NCI-H1092 treated with DMSO at 0.1 percent for 48 hours (cell line): ENCODE measurements at places on chromosomes 6 and 20.

DNA sequence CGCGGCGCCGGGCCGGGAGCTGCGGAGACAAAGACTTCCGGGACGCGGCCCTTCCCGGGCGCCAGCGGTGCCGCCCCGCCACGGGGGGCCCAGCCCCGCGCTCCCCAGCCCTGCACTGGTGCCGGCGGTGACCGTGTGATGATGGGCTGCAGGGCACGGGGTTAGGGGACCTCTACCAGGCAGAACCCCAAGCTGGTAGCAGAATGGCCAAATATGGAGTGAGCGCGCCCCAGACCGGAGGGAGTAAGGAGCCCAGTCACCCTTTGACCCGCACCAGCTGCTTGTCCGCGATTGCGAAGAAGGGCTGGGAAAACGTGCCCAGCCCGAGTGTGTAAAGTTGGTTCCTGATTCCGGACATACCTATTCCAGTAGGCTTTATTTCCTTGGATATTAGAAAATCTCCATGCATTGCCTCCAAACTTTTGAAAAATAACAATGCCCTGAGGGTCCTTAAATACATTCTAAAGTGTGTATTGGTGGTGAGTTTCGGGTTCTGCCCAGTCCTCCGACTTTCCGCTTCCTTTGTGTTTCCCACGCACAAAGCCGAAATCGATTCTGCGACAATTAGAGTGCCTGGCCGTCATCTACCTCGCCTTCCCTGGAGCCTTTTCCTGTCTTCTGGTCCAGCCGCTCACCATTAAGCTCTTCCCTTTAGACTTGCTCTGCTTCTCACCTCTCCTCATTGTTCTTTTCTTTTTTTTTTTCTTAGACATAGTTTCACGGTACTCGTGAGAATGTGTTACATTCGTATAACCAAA is 1.1 kb downstream of the ABRACL start:
- DNase-seq, result peak; percentile 45

DNA sequence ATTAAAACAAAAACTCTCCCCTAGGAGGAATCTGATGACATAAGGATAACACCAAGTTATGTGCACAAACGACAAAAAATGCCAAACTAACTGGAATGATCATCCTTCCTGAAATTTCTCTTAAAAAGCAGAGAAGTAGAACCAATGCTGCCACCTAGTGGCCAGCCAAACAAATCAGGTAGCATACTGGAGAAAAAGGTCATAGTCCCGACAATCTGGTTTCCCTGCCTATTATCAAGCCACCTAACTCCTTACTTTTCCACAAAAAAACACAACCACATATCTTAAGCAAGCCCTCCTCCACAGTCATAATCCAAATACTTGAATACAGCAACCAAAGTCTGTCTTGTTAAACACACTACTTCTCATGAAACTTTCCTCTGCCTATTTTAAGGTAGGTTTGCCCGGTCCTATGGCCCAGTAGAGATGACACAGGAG is 5.3 kb downstream of the OARD1 start:
- DNase-seq, result peak; percentile 57

DNA sequence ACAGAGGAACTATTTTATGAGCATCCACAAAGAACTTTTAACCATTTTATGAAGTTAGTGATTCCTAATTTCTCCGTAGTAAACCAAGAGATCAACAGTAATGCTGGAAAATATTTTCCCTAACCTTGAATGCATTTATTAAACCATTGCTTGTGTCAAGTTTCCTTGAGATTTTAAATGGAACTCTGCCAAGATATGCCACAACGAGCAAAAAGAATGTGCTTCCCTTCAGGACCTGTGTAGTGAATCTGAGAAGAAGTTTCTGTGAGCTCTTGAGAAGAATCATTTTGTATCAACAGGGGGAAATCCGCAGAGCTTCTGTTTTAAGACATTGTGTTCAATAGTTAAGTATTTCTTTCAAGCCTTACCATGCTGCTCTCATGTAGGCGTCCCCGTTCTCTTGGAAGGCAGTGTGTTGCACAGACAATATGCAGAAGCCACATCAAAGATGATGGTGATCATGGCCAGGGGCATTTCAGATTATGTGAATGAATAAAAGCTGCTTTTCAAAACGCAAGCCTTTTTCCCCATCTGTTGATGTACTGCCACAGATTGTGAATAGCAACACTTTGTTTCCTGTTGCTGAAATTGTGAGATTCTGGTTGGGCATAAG is 439.8 kb downstream of the BMP2 start:
- DNase-seq, result no peak

GRCh38 chr6:99338188-99338587 is 11.3 kb downstream of the FAXC start:
- DNase-seq, result no peak

- DNase-seq, result no peak
Measured at GRCh38 chr6:107753778-107754177, 70.3 kb downstream of the SCML4 start.
